ACHN (cell line): ENCODE measurements at places on chromosomes 7 and 10.

- no peak for DNase-seq
Measured at GRCh38 chr7:82975811-82976468, 186.7 kb downstream of the PCLO start.

DNA sequence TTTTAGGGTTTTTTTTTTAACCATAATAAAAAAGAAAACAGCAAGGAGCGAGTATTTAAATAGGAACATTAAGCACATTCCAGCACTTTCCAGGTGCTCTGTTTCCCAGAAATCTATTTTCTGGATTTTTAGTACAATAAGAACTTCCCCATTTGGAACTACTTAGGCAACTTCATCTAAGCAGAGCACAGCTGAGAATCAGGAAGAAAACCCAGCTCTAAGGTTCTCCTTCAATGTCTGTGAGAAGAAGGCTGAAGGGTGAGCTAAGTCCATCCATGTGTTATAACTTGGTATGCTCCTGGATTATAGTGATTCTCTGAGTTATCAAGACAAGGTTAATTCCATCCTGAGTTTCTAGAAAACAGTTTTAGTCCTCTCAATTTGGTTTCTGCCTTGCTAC, 181.9 kb downstream of the CYP26A1 start:
- no peak for DNase-seq

DNA sequence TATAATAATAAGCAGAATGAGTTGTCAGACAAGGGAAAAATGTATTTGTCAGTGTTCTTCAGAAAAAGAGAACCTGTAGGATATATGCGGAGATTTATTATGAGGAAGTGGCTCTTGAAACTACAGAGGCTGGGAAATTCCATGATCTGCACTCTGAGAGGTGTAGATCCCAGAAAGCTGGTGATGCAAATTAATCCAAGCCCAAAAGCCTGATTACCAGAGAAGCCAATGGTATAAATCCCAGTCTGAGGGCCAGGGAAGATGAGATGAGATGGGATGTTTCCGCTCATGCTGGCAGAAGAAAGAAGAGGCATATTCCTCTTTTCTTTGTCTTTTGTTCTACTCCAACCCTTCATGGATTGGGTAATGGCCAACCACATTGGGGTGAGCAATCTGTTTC, 732.8 kb upstream of the IGFBP3 start:
- no peak for DNase-seq

DNA sequence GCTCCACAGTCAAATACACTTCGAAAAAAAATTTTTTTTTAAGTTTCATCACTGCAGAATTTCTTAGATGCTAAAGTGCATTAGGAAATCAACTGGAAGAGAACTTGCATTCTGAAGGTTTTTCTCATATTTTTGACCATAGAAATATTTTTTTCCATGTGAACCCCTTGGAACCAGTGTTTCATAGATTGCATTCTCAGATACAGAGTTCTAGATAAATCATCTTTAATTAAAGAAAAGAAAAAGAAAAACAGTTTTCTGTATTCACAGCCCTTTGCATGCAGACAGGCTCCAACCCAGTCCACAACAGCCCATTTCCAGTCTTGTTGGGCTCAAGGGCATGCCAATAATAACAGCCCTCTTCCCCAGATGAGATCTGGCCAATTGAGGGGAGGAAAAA, 75.5 kb upstream of the RPA3 start:
- DNase-seq = no peak
